Fibroblast of villous mesenchyme (primary cell): ENCODE measurements at places on chromosomes 11 and 22. TPM values are rescaled to one million over a fixed set of nuclear protein-coding genes. Genes with fewer than 3 reads are reported as not detected.

- peak; percentile 70 for DNase-seq
Measured at GRCh38 chr11:69403556-69404215, 77.8 kb upstream of the LINC01488 start.

Gene OR8G5
- total RNA-seq = not detected in 2 replicates

- DNase-seq = no peak
Measured at GRCh38 chr11:75502138-75502537, 23.6 kb downstream of the GDPD5 start.

- DNase-seq = peak; percentile 74
Measured at GRCh38 chr11:2724653-2725367, 25.0 kb upstream of the KCNQ1OT1 start.

Gene DEUP1
- total RNA-seq = not detected in 2 replicates

Gene LARGE2
- total RNA-seq = not detected in 2 replicates

DNA sequence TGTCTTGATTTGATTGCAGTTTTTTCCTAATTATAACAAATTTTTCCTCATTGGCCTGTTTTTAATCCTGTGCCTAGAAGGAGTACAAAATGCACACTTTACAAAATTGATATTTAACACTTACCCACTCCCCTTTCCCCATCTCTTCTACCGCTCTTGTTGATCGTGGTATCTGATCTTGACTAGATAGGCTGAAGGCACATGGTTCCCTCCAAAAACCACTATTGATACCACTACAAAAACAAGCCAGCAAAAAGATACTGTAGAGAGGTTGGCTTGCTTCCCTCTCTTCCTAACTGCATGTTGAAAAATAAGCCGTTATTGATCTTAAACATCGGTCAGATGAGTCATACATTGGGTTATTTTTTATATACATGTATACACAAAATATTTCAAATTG is 14.6 kb upstream of the ZNF143 start:
- no peak for DNase-seq

Gene CAPRIN1
- total RNA-seq = 172 and 240 TPM in 2 replicates

DNA sequence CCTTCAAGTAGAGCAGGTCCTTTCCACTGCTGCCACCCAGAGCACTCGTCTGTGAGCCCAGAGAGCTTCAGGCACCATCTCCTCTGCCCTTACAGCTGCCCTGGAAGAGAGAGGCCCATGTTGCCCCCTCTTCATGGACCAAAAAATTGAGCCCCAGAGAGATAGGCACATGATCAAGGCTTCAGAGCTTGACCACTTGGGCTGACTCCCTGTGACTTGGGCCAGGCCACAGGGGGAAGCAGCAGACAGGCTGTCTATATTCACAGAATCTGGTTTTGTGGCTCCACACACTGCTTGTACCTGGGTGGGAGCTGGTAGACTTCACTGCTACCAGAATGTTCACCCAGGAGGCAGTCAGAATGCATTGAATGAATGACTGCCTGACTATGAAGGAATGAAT is 58.2 kb downstream of the SMIM38 start:
- DNase-seq = no peak

Gene SLN
- total RNA-seq = not detected in 2 replicates

DNA sequence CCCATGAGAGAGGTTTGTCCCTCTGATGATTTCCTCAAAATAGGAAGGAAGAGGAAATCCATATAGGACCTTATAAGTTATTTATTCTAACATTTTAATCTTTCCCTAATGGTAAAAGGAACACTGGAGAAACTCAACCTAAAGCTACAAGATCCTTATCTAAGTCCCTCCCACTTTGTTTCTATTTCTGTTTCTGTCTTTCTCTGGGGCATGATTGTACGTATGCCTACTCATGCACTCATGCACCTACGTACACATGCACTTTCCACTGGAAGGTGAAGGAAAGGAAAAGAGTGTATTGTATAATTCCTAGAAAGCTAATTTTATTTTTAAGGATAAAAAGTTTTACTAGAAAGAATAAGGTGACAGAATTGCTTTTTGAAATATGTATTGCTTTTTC is 125.0 kb downstream of the RAB38 start:
- DNase-seq = no peak

DNA sequence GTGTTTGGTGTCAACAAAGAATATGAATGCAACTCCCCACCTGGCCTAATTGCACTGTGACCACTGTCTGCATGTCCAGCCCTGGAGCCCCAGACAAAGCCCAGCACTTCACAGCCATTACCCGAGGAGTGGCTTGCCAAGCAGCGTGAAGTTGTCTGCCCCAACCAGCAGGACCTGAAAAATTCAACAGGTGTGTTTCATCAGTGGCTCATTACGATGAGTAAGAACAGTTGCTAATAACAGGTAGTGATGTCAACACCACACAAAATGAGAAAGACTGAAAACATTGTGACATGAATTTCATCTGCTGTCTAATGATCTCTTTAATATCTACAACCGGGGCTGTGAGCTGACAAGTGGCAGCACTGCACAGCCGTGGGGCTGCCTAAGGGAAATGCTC is 10.3 kb downstream of the MRPL21 start:
- no peak for DNase-seq
